T follicular helper cell (primary cell): ENCODE measurements at places on chromosomes 4 and X.
A peak's percentile ranks its signal among the peaks of the same experiment; 100 is the strongest.

DNA sequence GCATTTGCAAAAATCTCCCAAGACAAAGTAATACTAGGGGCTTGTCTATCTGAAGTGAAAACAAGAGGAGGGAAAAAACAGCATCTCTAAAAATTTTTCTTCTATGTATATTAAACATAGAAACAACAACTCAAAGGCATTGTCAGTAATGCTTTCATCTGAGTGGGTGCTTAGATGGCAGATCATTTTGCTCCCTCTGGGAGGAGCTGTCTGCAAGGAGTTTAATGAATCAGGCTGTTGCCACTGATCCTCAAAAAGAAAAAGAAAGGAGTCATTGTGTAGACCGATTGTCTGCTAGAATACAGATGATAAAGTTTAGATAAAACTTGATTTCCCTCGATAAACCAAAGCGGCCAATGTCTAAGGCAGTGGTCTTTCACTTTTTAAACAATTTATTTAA is 49.7 kb upstream of the KLHL8 start:
- no peak for DNase-seq

GRCh38 chrX:124194199-124194598 is 138.3 kb upstream of the TEX13D start:
- DNase-seq: no peak

- DNase-seq: no peak
Measured at GRCh38 chr4:27921231-27921630, 1060.6 kb downstream of the STIM2 start.

DNA sequence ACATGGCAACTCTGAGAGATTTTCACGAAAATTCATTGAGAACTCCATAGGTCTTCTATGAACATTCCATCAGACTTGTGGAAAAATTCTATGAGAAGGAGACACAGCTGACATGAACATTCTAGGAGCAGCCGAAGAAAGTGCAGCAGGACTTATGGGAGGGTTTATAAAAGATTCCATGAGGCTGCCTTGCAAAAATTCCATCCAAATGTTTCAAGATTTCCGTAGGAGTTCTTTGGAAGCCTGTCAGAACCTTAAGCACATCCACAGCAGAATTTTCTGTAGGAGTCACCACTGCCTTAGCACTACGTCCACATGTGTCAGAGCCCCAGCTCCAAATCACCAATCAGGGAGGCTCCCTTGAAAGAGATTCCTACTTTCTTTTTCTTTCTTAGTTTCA is 67.0 kb upstream of the MSX1 start:
- DNase-seq: no peak

- DNase-seq: no peak
Measured at GRCh38 chr4:126737899-126738526, 894.7 kb upstream of the INTU start.

GRCh38 chr4:1410491-1411325 is 4.5 kb upstream of the NKX1-1 start:
- no peak for DNase-seq

DNA sequence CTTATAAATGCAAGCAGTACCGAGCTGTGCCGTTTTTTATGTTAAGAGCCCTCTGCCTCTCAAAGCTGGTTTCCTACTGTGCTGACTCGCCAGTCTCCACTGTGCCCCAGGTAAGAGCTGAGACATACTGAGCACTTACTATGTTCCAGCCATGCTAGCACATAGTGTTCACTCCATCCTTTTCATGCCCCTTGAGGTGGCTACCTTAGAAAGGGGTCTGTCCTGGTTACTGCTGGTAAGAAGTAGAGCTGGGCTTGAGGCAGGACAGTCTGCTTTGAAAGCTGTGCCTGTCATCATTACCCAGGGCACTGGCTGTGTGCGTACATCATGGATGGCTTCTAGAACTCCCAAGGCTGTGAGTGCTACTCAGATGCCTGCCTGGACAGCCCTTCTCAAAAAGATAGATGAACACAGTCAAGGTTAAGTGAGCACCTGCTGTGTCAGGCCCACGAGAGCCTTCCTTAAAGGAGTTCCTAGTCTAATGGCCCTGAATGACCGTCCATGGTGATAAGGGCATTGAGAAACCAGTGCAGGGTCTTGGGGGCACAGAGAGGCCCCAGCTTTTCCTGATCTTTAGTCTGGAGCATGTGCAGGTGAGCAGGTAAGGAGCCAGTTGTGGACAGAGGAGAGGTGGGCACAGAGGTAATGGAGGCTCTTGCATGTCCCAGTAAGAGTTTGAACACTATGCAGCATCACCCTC is 1.6 kb downstream of the STK32B start:
- no peak for DNase-seq

- no peak for DNase-seq
Measured at GRCh38 chr4:87912164-87913004, 63.1 kb upstream of the SPP1 start.

DNA sequence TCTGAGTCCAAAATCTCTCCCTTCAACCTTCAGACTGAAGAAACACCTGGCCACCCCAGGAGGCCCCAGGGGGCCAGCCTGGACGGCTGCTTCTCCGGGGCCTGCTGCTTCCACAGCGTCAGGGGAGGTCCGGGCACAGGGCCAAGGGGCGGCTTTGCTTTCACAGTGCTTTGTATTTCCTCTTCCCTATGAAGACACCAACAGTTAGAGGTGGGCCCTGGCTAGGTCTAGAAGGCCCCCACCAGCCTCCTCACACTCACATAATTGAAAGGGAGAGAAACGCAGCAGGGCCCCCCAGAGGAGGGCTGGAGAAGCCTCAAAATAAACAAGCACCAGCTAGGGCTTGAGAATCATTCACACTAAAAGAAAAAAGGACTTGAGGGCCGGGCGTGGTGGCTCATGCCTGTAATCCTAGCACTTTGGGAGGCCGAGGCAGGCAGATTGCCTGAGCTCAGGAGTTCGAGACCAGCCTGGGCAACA is 17.8 kb downstream of the SCD5 start:
- DNase-seq: no peak

- DNase-seq: no peak
Measured at GRCh38 chr4:79308137-79308536, 17.7 kb downstream of the NAA11 start.

DNA sequence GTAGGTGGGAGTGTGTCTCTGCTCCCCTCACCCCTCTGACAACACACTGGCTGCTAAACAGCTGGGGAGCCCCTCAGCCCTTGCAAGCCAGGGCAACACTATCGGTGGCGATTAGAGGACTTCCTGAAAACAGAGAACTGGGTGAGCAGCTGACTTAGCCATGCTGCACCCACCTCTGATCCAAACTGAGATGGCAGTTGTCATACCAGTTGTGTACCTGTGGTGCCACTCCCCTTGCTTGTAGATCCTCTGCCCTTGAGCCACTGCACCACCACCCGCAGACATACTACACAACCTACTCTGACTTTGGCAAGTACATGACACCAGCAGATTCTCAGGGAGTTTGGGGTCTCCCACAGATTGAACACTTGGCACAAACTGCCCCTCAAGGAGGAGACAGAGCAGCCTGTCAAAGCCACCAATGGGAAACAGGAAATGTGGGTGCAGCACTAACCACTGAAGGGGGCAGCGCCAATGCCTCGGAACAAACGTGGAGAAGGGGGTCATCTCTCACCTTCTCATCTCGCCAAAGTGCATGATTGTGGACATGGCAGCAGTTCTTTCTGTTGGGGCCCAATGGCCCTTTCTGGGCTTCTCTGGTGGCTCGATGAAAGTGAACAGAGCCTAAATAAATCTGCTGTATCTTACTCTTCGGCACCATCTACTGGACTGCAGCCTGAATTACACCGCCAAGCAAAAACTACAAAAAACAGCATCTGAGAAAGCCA is 119.8 kb downstream of the NEK1 start:
- no peak for DNase-seq

- no peak for DNase-seq
Measured at GRCh38 chrX:39577206-39577984, 520.4 kb downstream of the BCOR start.

- DNase-seq: no peak
Measured at GRCh38 chr4:165158762-165159161, 46.1 kb upstream of the TMEM192 start.

DNA sequence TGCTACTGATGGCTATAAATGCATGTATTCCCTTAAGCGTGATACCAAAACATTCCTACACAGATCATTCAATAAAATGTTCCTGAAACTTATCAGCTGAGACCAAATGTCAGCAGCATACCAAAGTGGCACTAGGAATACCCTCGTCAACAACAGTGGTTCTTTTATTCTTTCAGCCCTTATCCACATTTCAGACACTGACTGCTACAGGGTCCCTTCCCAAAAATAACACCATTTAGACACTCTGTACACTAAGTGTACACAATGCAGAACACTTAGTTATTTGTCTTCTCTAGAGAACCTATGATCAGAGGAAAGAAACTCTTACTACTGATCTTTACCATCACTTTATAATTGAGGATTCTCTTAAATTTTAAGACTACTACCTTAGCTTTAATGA is 94.1 kb downstream of the ATRX start:
- DNase-seq: no peak

- no peak for DNase-seq
Measured at GRCh38 chr4:5082376-5082775, 31.1 kb downstream of the STK32B start.

DNA sequence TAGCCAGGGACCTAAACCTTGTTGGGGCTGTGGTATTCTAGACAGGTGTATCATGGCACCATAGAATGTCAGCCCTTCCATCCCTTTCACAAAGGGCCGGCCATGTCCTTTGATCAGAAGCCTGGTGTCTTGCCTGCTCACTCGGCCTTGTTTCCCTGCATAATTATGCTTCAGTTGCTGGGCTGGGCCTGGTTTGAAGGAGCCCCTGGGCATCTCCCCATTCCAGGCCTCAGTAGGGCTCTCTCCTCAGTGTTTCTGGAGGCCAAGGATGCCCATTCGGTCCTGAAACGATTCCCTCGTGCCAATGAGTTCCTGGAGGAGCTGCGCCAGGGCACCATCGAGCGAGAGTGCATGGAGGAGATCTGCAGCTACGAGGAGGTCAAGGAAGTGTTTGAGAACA is 4.5 kb downstream of the PRRG3 start:
- no peak for DNase-seq

GRCh38 chr4:7335344-7336066 is 99.2 kb downstream of the PSAPL1 start:
- no peak for DNase-seq

GRCh38 chr4:41437111-41437536 is 100.8 kb upstream of the LIMCH1 start:
- no peak for DNase-seq

GRCh38 chr4:138680989-138681604 is 334.5 kb upstream of the NOCT start:
- peak; percentile 47 for DNase-seq

DNA sequence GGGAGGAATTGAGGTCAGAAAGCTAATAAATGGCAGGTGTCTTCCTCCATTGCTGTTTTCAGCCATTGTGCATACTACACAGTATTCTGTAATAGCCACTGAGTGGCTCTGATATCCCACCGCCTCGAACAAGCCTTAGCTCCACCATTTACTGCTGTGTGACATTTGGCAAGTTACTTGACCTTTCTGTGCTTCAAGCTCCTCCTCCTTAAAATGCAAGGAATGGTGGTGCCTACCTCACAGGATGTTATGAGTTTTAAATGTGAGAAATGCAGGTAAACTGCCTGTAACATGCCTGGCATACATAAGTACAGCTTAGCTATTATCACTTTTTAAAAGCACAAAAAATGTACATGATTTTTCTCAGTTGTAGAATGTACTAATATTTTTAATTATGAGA is 421.0 kb downstream of the MAPK10 start:
- DNase-seq: no peak

GRCh38 chrX:18172970-18173369 is 47.7 kb downstream of the BEND2 start:
- no peak for DNase-seq
